ENCODE measurements at places on chromosomes 7 and 10. TPM values are rescaled to one million over a fixed set of nuclear protein-coding genes. Genes with fewer than 3 reads are reported as not detected.

- DNase-seq: no peak
Measured at GRCh38 chr7:139936760-139937310, 107.8 kb downstream of the TBXAS1 start.

EXOC6 gene
- total RNA-seq: 8.0 TPM

GRCh38 chr7:31767686-31768358 lies 80.8 kb downstream of the PPP1R17 start:
- no peak for DNase-seq

DNA sequence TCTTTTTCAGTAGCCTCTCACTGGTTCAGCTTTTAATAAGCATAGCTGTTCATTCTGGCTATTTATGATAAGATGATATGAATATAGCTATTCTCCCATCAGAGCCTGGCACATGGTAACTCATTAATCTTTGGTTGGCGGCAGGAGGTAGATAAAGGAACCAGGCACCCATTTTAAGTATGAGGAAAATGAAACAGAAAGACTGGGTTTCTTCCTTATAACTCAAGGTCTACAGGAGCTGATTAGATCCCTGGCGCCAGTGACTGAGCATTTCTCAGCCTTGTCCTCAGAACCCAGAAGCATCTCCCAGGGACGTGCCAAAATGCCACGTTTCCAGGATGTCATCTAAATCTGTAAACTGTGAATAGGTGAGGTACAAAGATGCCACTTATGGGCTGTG lies 141.9 kb downstream of the TCF7L2 start:
- DNase-seq: no peak

UTF1 gene
- total RNA-seq: not detected

GRCh38 chr7:99594948-99595745 lies 2.9 kb upstream of the TMEM225B start:
- no peak for DNase-seq

DNA sequence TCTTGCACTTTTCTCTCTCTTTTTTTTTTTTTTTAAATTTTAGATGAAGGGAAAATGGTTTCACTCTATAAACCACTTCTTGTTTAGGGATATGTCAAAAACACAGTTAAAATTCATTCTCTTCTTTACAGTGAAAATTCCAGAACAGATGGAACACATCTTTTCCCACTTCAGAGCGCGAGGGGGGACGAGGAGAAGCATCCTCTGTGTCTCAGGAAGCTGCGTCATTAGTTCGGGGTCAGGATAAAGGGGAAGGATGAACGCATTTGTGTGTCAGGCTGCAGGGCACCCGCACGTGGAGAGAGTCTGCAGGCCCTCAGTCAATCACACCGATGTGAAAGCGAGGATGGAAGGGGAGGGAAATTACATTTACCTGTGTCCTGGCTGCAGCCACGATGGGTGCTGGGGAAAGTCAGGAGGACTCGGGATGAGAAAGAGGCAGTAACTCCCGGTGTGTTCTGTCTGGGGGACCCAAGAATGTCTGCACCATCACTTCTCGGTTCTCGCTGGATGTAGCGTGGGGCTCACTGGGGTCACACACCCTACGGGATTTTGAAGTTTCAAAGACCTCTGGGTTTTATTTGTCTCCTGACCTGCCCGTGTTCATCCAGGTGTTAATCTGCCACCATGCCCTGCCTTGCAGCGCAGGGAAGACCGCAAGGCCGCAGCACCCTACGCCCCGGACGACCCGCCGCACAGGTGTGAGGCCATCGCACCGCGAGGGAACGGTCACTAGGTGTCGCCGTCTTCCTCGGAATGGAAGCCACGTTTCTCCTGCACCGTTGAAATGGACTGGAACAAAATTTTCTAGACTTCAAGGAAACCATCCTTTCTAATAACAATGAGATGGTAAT lies 66.7 kb upstream of the PITRM1 start:
- peak; percentile 32 for DNase-seq

DNA sequence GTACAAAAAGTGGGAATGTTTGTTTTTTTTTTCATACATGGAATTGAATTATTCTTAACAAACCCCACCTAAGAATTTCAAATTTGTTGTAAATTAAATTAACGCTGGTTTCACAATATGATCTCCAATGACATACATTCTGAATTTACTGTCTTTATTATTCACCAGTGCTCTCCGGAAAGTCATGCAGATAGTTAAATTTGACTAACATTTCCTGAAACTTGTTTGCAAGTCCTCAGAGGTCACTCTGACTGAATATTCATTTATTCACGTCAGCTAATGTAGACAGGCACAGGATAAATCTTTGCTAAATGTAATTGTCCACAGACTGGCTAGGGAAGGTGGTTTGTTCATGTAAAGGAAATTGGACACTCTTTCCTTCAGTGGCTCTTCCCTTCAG lies 730.4 kb downstream of the PHTF2 start:
- no peak for DNase-seq

EPHA1 gene
- total RNA-seq: 0.32 TPM

DNA sequence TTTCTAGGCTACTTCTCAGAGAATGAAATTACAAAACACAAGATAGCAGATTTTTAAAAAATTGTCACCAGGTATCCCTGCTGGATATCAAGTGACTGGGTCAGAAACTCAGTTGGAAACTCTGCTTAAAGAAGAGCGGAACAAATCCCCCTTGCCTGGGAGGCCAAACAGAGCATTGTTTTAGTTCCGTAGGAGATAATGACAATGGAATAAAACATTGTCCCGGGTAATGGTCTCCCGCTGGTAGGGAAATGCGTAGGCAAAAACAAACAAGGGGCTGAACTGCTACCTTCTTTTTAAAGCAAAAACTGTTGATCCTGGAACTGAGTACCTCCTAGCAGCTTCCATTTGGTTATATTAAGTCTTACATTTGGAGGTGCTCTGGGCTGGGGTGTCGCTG lies 21.3 kb upstream of the VAX1 start:
- no peak for DNase-seq

ASIC3 gene
- total RNA-seq: 1.3 TPM

DNA sequence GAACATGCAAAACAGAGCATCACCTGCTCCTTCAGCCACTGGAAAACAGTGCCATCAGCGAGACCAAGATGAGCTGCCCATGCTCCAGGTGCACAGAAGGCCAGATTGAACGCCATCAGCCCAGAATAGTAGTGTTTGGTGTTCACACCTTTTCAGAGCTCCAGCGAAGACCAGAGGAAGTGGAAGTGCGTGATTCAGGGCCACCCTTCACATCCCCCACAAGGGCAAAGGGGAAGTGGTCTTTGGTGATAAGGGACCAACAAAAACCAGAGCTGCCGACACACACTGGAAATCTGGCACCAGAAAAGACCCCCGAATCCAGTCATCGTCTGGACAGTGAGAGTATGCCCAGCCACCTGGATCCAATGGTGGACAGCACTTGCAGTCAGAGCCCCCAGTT lies 29.5 kb upstream of the TMEM72 start:
- no peak for DNase-seq

DNA sequence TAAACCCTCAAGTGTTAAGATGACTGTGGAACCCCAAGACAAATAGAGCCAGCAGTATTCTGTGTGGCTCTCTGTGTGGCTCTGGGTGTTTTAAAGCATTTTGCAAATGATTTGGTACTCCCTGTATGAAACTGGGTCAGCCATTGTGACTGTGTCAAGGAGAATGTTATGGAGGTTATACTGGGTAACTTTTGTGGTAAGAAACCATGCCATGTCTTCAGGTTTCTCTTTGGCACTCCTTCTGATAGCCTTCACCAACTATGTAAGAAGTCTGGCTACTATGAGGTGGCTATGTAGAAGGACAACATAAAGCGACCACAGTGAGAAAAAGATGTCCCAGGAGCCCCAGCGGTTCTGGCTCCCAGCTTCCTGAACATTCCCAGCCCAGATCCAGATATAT lies 226.6 kb upstream of the RHOBTB1 start:
- DNase-seq: no peak

DNA sequence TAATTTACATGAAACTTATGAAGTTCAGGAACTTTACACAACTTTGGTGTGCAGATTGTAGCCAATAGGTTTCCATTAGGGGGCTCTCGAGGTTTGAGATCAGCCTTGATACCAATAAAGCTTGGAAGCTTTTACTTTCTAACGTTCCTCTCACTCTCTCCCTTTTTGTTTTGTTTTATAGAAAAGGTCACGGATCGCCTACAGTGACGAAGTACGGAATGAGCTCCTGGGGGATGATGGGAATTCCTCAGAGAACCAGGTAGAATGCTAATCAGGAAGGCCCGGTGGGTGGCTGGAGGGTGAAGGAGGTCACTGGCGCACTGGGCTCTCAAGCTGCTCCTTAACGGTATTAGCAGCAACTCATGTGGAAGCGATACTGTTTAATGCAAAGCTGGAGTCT lies 79.9 kb downstream of the VTI1A start:
- DNase-seq: no peak

DNA sequence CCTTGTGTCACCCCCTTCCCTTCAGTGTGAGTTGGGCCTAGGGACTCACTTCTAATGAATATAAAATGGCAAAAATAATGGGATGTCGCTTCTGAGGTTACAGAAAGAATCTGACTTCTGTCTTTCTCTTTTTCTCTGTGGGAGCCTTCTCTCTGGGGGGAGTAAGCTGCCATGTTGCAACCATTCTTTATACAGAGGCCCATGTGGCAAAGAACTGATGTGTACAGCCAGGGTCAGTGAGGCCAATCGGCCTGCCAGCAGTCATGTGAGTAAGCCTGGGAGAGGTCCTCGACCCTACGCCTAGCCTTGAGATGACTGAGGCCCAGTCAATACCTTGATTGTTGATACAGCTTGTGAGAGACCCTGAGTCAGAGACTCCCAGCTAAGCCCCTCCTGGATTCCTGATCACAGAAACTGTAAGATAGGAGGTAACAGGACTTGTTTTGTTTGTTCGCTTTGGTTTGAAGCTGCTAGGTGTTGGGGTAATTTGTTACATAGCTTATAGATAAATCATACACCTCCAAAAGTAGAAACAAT lies 1.7 kb downstream of the TCAF1 start:
- no peak for DNase-seq

DNA sequence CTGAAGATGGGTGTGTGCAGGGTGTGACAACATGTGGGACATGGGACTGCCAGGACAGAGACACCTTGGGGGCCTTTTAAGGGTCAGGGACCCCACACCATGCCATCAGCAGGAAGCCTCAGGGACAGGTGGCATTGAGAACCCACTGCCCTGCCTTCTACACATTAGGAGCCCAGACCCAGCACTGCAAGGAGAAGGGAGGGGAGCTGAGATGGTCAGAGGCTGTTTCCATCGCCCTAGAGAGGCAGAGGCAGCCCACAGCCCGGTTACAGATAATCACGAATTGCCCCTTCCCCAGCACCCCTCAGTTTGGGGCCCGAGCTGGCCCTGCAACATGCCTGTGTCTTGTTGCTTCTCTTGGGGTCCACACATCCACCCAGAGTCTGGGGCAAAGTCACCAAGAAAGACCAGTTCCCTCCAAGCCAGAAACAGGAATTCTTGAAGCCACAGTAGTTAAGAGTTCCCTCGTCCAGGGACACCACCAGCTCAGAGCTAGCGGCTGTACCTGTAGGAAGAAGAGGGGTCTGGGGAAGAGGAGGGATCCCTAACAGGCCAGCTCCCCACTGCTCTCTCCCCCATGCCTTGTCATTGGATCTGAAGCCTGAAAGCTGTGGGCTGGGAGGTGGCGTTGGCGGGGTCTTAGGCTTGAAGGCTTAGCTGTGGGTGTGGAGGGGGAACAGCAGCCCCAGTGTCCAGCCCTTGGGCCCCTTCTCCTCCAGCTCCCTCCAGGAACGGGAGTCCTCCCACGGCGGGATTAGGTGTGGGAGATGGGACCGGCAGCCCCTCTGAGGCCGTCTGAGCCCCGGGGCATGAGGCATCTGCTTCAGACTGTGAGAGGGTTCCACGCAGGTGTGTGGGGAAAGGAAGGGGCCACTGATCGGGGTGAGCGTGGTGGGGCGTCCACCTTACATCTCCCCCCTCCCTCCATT lies 44.8 kb upstream of the ELFN1 start:
- DNase-seq: no peak

AP3M1 gene
- 43.1 TPM for total RNA-seq

PWWP2B gene
- total RNA-seq: 0.57 TPM

DNA sequence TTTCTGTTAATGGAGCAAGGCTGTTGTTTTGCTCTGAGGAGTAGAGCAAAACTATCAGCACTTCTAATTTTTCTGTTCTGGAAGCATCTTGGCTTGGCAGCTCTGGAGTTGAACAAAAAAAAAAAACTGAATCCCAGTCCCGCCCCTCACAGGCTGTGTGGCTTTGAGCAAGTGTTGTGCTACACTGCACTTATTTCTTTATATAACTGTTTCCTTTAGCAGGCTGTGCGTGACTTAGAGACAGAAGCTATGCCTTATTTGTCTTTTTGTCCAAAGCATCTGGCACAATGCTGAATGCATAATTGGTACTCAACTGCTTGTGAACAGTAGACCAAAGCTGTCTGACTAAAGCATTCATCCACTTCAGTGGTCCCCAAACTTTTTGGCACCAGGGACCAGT lies 96.1 kb downstream of the AMPH start:
- DNase-seq: no peak

Data from SJCRH30 (cell line).